ENCODE measurements at places on chromosomes 4 and X. TPM values are rescaled to one million over a fixed set of nuclear protein-coding genes. Genes with fewer than 3 reads are reported as not detected.

Gene CTBP1
- 214 TPM for total RNA-seq

Gene WAS
- 134 TPM for total RNA-seq

Gene CXCL1
- total RNA-seq, result not detected

Gene GPC4
- not detected for total RNA-seq

Gene PAGE2B
- total RNA-seq, result 0.97 TPM

Gene ZNF157
- total RNA-seq, result 0.32 TPM

Gene USP51
- 1.2 TPM for total RNA-seq

Gene IL21
- not detected for total RNA-seq

Gene CFAP99
- total RNA-seq, result not detected

Gene FAM184B
- total RNA-seq, result 0.03 TPM

Gene RASGEF1B
- total RNA-seq, result 2.4 TPM

Gene MGAT4D
- total RNA-seq, result not detected

Gene GNRHR
- total RNA-seq, result not detected

Gene DNAAF6
- total RNA-seq, result not detected

Gene FLNA
- 1,371 TPM for total RNA-seq
